ENCODE measurements at places on chromosomes 7 and 10.
A peak's percentile ranks its signal among the peaks of the same experiment; 100 is the strongest.

DNA sequence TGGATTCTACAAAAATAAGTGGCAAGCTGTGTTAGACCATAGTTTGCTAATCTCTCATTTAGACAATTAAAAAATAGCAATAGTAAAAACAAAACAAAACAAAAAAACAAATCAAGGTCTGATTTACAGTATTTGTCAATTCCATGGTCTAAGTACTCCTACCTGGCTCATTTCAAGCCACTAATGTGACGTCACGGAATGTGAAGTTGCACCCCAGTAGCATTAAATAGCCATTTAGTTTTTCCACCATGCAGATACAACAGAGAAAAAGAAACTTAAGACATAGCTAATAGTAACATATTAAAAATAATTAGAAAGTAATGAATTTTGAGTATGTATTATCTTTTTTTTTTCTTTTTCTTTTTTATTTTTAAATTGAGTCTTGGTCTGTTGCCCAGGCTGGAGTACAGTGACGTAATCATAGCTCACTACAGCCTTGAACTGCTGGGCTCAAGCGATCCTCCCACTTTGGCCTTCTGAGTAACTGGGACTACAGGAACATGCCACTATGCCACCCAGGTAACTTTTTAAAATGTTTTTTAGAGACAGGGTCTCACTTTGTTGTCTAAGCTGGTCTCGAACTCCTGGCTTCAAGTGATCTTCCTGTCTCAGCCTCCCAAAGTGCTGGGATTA, 101.2 kb downstream of the MKX start:
- no peak for DNase-seq

DNA sequence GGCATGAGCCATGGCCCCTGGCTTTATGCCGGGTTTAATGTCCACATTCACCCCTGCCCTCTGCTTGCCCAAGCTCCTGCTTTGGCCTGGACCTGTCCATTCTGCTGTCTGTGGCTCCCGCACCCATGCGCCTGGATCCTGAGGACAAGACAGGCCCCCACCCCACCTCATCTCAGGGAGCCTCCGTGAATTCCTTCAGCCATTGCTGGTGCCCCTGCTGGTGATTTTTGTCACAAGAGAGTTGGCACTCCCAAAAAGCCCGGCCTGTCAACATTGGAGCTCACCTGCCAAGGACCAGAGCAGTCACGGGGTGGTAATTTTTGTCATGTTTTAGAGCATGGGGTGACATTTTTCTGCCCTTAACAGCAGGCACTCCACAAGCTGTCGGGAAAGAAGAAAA, 127.5 kb upstream of the PLXNA4 start:
- no peak for DNase-seq

DNA sequence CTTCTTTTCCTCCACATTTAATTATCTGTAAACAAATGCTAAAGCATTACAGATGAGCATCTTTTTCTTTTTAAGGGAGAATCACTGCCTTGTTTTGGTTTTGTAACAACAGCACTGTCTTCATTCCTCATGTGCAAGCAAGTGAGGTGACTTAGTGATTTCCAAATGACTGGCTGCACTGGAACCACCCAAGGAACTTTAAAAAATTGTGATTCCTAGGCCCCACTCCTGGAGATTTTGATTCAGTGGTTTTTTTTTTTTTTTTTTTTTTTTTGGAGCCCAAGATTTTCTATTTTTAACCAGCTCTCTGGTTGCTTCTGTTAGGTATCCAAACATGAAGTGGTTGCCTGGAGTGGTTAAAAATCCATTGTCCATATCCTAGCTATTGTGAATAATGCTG, 176.2 kb downstream of the LRMDA start:
- DNase-seq, result no peak

- no peak for DNase-seq
These were observed 98.6 kb downstream of the ARID5B start for GRCh38 chr10:62000037-62000603.

DNA sequence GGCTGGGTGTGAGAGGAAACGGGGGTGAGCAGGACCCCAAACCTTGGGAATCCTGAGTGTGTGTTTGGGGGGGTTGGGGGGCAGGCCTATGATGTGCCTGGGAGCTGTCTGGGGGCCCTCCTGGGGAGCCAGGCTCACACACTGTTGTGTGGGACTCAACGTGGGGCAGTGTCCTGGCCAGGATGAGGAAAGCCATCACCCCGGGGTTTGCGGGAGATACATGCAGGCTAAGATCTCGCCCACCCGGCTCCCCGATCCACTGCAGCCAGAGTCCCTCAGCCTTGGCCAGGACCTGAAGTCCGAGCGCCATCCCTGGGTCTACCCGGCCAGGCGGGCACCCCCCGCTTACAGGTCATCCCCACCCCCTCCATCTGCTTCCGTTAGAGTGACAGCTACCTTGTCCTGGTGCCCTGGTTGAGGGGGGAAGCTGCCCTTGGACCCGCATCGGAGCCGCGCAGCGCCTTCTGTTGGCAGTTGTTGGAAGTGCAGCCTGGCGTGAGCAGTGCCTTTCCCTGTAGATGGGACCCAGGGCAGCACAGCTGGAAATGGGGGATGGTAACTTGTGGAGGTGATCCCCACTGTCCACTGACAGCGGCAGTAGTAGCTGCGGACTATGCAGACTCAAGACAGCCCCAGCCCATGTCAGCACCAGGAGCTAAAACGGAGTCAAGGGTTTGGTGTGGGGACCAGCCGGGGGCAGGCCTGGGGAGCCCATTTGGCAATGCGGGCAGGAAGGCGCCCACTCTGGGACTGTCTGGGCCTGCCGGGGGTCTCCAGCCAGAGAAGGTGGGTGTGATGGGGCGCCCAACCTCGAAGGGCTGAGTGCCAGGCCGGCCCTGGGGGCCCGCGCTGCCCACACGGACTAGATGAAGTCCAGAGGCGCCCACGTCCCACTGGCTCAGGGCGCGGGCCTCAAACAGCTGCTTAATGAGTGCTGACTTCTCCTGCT, 885.6 kb upstream of the ZNF722 start:
- no peak for DNase-seq

DNA sequence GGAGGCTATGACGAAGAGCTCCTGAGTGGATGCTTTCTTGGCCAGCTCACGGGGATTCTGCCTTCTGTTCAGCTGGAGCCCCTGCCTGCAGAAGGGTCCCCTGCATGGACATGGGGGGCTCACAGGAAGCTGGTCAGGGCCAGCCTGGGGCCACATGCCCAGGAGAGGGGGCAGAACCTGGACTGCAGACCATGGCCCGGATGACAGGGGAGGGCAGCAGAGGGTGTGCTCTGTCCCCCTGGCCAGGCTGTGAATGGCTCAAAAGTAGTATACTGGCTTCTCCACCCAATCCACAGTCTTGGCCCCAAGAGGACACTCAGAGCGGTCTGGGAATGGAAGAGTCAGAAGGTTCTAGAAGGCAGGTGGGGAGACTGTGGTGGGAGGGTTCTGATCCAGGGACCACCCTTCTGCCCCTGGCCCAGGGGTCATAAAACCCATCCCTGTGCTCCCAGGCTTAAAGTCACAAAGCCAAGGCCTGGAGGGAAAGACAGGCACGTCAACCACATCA, 40.3 kb downstream of the PPIF start:
- DNase-seq, result no peak

DNA sequence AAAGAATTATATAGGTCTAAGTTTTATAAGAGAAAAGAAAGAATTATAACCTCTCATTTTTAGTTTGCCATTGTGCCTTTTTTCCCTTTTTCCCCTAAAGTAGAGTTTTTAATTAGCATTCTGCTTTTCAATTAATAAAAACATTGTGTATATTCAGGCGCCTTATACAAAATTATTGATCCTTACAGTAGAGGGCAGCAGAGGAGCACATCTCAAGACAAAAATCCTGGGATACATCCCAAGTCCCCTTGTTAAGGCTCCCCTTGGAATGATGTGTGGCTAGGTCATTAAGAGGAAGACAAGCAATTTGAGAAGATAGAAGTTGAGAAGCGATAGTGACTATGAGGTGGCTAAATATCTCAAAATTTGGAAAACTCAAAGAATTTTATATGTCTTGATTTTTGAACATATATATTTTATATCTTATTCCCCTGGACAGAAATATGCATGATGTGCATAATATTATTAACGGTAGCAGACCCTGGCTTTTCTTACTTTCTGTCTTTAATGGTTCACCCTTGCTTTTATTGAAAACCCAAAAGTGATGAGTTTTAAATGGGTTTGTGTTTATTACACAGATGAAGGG, 19.1 kb upstream of the TPK1 start:
- DNase-seq, result peak; percentile 1

- DNase-seq, result no peak
These were observed 39.9 kb upstream of the RABGEF1 start for GRCh38 chr7:66700633-66701131.

DNA sequence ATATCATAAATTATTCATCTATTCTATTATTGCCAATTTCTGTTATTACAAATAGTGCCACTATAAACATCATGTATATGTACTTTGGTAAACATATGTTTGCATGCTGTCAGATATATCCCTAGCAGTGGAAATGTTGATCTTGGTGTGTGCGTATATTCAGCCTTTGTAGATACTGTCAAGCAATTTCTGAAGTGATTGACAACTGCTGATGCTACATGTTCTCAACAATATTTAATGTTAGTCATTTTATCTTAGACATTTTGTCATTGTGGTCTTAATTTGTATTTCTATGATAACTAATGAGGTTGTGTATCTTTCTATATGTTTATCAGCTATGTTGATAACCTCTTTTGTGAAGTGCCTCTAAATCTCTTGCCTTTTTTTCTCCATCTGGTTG, 186.5 kb upstream of the NRG3 start:
- DNase-seq, result no peak

DNA sequence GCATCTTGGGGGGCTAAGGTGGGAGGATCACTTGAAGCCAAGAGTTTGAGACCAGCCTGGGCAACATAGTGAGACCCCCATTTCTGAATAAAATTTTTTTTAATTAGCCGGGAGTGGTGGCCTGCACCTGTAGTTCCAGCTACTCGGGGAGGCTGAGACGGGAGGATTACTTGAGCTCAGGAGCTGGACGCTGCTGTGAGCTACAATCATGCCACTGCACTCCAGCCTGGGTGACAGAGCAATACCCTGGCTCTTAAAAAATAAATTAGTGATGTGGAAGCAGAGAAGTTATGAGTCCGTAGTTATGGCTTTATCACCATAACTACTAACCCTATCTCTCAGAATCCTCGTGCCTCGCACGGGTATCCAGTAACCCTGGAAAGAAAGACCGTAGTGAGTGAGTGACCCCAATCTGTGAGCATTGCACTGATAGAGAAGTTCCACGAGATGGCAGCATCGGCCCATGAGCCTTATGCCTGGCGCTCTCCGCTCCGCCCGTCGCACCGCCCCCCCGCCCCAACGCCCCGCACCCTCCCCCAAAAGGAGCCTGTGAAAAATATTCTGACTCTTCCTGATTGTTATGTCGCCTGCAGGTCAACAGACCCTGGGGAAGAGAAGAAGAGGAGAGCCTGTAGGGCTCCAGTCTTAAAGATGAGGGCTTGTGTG, 4.9 kb upstream of the SLC29A3 start:
- no peak for DNase-seq

- no peak for DNase-seq
These were observed 53.6 kb downstream of the ENTPD1 start for GRCh38 chr10:95809370-95810197.

DNA sequence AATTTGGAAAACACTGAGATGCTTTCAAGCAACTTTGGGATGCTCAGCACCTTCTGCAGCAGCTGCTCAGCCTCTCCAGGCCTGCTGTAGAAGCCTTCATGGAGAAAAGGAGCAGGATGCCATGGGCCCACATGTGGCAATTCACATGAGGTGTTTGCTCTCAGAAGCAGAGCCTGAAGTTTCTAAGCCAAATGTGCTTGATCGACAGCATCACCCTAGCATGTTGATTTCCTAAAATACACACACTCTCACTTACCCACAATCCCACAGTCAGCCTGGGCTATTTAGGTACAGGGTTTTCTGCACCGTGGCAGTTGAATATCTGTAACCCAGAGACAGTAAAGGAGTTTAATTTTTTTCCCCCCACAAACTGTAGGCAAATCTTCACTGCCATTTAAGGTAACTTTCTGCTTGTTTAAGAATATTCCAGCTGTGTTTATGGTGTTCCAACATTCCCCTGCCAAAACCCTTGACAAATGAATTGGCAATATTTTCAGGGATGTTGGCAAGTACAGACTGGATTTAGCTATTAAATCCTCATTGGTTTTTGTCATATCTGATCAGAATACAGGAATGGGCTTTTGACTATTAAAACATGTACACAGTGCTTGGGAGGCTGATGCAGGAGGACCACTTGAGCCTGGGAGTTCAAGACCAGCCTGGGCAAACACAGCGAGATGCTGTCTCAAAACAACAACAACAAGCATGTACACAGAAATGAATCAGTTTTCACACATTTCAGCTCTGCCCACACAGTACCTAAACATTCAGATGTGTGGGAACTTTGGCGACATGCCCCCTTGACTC, 244.2 kb downstream of the CELF2 start:
- DNase-seq, result no peak

GRCh38 chr10:119352042-119352441, 144.7 kb downstream of the GRK5 start:
- DNase-seq, result no peak

DNA sequence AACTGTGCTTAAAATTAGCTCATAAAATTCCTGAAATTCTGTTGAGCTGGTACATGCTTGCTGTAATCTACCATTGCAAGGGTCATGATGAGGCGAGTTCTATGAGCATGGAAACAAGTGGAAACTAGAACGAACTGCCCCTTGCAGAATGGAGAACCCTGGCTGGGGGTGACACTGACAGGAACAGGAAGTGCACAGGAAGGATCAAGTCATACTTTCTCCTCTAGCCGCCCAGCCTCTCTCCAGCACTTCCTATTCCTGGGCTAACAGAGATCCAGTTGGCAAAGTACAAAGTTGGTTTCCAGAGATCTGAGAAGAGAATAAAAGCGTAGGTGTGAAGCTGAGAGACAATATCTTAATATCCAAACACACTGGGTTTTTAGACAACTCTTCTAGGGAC, 414.2 kb upstream of the PODXL start:
- no peak for DNase-seq

- DNase-seq, result no peak
These were observed 54.5 kb downstream of the LRRN3 start for GRCh38 chr7:111145472-111145871.

DNA sequence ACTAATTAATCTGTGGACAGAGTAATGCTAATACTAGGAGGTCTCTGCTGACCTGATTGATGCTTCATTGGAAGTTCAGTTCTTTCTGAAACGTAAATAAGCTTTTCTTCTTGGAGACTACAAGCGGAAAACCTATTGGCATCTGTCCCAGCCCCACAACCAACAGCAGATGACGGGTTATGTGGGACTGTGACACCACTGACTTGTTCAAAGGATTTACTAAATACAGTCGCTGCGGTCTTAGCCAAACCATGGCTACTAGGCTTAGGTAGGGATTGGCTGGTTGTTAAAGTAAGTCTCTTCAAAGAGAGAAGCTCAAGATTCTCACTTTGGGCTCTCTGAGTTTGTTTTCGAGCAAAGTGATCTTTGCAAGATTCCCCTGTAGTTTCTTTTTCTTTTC, 68.3 kb downstream of the HYCC1 start:
- no peak for DNase-seq

GRCh38 chr7:128270826-128271272, 29.8 kb downstream of the LEP start:
- no peak for DNase-seq
